Caco-2 (cell line): ENCODE measurements at places on chromosomes 13 and 19.
A peak's percentile ranks its signal among the peaks of the same experiment; 100 is the strongest.

- no peak for DNase-seq
Observed at GRCh38 chr13:28473044-28473443, 21.9 kb downstream of the FLT1 start.

DNA sequence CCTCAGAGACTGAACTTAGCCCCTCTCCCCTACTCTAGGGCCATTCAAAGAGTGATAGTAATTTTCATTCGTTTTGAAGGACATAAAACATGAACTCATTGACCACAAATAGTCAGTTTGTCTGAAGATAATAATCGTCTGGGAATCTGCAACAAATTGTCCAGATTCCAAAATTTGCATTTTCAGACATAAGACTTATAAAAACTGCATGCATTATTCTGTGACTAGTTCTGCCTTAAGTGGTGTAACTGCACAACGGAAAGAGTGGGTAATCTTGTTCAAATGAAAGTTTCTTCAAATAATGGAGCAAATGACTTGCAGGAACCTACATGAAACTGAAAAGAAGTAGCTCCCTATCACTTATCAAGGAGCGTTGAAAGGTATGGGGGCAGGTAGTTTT is 8.4 kb downstream of the CSNK1A1L start:
- DNase-seq, result no peak

DNA sequence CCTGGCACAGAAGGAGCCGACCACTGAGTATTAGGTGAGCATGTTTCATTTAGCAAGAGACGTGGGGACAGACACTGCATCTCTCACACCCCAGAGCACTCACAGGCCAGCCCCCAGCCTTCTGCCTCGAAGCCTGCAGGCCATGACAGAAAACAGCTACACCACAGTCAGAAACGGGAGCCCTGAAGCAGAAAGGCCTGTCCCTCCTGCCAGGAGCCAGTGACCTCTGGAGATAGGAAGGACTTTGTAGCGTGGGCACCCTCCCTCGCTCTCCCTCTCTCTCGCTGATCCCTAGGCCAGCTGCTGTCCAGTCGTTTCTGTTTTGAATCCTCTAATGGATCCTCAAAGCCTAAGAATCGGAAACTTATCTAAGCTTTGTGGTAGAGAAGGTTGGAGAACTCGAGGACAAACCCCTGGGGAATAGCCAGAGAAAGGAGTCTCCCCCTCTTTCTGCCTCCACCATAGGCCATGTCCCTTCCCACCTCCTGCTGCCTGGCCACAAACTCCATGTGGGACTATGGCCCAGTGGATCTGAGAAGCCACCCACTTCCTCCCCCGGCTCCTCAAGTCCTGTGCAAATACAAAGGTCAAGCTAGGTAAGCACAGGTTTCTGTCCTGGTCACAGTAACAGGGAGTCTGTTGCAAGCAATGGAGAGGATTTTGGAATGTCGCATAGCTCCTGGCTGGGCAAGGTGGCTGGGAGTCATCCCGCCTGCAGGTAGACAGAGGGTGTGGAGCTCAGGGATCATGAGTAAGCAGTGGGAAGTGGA is 95.1 kb downstream of the NUFIP1 start:
- DNase-seq, result peak; percentile 88

DNA sequence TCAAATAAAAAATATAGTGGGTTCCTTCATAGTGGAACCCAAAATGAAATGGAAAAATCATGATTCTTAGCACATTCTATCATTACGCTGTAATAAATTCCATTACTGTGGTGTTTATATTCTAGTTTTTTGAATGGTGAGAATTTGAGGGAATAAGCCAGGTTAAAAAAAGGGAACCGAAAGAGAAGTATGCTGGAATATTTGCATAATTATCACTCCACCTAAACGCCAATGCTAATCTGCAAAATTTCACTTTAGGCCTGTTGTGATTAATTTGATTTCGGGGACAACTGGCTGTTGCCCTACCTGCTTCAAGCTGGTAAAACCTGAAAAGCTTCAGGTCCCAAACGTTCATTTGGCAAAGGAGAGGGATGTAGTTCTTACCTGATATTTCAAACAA is 32.1 kb upstream of the SCEL start:
- DNase-seq, result no peak

GRCh38 chr13:99359528-99359927 is 52.3 kb upstream of the GPR183 start:
- no peak for DNase-seq

DNA sequence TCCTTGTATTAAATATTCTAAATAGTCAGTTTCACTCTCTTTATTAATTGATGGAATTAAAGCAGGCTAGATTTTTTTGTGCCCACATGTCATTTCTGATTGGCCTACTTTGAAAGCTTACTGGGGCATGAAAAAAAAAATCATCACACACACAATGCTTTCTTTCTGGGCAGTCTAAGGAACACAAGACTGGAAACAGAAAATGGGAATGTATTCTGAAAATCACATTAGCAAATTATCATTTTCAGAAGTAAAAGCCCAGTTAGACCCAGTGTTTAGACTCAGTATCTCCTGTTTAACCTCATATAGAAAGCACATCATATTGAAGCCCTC is 339.4 kb downstream of the SPRY2 start:
- DNase-seq, result no peak

- DNase-seq, result no peak
Observed at GRCh38 chr13:25725104-25725503, 326.7 kb downstream of the SHISA2 start.

- DNase-seq, result no peak
Observed at GRCh38 chr13:36089130-36089647, 42.0 kb downstream of the DCLK1 start.
